ENCODE measurements at places on chromosomes 12 and 14.

DNA sequence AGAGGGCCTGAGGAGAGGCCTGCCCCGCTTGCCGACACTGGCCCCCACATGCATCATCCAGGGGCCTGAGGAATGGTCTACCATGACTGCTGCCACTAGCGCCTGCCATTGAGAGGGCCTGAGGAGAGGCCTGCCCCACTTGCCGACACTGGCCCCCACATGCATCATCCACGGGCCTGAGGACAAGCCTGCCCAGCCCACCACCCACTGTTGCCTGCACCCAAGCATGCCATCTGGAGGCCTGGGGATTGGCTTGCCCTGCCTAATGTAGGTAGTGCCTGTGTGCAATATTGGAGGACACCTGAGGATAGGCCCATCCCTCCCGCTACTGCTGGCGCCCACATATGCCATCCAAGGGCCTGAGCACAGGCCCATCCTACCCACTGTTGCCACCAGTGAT is 24.4 kb downstream of the CYP46A1 start:
- DNase-seq, result no peak

- DNase-seq, result no peak
Measured at GRCh38 chr14:104044016-104044415, 41.5 kb upstream of the ASPG start.

- DNase-seq, result no peak
Measured at GRCh38 chr12:75635606-75636444, 124.4 kb upstream of the KRR1 start.

- DNase-seq, result no peak
Measured at GRCh38 chr14:54356172-54356571, 40.6 kb upstream of the CDKN3 start.

GRCh38 chr14:64715146-64715627 is 11.0 kb downstream of the PLEKHG3 start:
- DNase-seq, result no peak

DNA sequence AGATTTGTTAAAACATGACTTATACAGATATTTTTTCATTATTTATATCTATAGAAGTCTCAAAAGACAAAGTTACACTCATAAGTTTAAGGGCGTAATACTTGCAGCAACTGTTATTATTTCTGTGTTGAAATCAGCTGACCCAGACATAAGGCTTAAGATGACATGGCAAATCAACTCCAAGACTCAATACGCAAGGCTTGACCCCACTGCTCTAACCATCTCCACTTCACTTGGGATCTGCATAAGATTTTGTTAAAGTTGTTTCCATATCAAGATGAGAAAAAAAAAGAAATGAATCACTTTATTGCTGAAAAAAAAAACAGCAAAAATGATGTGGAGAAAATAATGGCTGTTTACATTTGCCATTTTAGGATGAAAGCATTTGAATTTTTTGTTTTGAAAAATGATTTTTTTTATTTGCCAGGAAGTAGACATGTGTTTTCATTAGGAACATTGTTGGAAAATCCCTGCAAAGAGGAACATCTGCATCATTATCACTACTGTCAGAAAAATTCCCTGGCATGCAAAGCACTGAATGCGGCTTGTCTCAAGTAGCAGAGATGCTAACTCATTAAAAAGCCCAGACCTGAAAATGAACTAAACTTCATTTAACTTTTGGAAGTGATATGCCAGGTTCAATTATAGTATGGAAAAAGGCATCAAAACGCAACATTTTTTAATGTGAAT is 73.5 kb downstream of the LIN7A start:
- no peak for DNase-seq

DNA sequence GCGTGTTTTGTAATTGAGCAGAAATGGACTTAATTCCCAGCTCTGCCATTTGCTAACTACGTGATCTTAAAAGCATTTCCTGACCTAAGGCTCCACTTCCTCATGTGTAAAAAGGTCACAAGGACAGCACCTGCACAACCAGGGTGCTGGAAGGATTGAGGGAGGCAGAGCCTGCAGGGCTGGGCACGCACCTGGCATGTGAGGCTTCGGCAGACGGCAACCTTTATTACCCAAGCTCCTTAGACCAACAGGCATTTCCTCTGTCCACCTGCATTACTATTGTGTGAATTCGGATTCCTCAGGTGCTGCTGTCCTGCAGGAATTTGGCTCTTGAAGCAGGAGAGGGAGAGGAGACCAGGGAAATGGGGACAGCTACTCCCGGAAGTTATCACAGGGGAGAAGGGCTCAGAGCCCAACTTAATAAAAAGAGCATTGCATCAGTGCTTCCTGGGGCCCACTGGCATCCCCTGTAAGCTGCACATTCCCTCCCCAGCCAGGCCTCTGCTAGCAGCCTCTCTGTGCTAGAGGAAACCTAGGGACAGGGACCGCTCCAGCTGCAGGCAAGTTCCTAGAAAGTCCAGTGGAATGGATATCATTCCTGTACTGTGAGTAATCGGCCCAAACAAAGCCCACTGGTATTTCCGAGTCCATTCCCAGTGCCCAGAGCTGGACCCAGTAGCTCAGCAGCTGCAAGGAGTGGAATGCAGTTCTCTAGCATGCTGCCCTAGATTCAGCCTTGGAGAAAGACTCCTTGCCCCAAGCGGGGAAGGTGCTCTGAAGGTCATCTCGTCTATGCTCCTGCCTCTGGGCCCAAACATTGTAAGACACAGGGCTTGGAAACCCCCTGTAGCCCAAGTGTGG is 157.1 kb upstream of the CCND2 start:
- no peak for DNase-seq

- DNase-seq, result no peak
Measured at GRCh38 chr12:127810041-127810440, 456.9 kb upstream of the TMEM132C start.

DNA sequence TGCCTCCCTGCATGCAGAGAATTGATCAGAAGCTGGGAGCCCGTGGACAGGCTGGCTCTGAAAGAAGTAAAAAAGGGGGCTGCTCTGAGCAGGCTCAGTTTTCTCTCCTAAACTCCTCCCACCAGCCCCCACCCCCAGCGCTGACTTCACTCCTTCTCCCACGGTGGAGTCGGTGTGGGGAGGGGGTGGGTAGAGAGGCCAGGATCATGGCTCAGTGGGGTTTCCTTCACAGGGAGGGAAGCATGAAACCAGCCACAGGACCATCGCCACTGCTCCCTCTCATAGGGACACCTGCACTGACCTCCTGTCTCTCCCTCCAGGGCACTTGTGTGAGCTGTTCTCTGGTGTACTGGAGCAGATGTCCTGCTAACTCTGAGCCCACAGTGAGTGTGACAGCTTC is 78.9 kb downstream of the STAB2 start:
- no peak for DNase-seq

DNA sequence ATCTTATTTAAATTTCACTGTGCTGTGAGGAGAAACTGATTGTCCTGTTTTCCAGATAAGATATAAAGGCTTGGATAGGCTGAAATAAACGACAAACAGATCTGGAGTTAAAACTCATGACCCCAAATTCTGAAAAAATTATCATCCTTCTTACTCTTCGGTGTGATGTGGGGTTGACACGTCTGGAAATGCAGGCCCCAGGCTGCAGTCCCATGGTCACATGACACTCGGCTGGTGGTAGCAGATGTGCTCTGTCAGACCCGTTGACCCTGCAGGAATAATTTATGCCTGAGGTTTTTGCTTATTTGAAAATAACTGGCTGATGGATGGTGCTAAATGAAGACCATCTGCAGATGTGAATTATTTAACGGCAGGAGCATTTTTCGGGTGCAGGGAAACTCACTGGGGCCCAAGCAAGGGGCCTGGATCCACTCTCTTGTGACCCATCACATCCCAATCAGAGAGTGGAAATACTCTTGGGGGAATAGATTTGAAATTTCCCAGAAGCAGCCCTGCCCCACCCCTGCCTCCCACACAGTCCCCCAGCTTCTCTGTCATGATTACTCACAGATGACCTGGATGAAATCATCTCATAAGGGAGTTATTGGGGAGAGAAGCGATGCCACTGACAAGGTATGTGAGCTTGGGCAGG is 47.7 kb upstream of the CMKLR1 start:
- DNase-seq, result no peak

DNA sequence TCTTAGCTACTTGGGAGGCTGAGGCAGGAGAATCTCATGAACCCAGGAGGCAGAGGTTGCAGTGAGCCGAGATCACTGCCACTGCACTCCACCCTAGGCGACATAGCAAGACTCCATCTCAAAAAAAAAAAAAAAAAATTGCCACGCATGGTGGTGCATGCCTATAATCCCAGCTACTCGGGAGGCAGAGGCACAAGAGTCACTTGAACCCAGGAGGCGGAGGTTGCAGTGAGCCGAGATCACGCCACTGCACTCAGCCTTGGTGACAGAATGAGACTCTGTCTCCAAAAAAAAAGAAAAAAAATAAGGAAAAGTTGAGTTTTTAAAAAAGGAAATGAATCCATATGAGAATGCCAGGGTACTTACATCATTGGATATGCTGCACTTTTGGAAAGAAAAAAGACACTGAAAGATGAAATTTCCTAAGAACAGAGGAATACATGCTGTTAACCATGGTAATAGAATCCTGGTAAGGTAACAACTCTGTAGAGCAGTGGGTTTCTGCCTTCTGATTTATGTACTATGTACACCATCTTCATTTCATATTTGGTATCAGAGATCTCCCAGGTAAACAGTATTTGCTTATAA is 222.7 kb downstream of the ERC1 start:
- no peak for DNase-seq

DNA sequence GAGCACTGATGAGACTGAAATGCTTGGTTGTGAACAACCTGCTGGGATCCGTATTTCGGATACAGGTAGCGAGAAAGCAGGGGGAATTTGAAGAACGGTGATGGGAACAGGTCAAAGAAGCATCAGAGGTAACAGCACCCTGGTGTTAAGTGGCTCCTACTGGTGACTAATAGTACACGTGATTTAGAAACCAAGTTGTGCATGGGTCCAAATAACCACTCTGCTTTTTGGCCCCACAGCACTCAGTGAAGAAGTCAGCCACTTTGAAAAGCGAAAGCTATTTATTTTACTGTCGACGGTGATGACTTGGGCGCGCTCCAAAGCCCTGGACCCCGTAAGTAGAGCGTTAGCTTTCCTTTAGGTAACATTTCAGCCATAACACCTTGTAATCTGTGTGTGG is 16.7 kb downstream of the AK7 start:
- DNase-seq, result no peak

DNA sequence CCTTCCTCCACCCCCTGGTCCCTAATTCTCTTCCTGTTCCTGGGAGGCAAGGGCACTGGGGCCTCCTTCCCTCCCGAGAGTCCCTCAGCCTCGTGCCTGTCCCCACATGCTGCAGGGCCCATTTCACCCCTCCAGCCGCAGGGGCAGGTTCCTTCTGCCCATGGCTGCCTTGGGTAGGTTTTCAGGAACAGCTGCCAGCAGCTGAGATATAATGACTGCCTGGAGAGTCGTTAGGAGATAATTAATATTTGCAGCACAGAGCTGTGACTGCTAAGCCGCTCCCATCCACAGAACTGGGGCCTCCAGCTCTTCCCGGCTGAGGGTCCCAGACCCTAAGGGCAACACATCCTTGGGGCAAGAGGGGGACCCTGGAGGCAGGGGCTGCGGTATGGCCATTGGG is 211.9 kb upstream of the LHX5 start:
- DNase-seq, result no peak

- no peak for DNase-seq
Measured at GRCh38 chr14:19902409-19902808, 18.0 kb upstream of the OR4K5 start.

- DNase-seq, result no peak
Measured at GRCh38 chr14:96532632-96533031, 30.4 kb downstream of the PAPOLA start.

GRCh38 chr12:3313675-3314663 is 177.0 kb upstream of the PRMT8 start:
- no peak for DNase-seq

DNA sequence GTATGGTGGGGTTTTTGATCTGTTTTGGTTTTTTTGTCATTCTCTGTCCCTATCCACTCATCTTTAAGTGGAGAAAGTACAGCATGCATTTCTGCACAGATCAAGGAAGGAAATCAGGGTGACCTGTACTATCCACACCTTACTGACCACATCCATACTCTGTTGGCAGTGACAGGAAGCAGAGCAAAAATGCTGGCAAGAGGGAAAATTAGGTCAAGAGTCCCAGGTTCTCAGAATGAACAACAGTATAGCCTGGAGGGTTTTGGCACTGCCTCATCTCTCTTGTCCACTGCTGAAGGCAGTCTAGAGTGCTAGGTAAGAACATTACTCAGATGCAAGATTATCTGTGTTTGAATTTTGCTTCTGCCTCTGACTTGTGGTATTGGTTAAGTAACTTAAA is 70.7 kb downstream of the TAOK3 start:
- DNase-seq, result no peak

DNA sequence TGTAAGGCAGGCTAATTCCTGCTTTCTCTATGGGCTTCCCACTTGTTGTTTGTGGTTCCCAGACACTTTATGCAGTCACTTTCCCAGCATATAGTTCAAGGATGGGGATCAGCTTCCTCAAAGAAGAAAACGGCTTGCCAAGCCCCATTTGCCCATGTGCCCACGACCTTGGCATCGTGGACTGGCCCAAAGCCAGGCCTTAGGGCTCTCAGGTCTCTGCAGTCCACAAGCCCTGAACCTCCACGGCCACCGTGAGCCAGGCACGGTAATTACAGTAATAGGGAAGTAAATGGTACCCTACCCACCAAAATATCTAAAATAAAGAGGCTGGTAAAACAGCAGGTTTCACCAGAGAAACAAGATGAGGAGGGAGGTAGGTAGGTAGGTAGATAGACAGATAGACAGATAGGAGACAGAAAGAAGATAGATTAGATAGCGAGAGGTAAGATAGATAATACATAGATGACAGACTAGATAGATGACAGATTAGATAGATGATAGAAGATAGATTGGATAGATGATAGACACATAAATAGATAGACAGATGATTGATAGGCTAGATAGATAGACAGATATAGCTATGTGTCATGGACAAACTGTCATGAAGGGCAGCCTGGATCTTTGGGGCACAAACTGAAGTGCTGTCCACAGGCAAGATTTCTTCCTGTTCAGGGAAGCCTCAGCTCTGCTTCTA is 163.1 kb downstream of the SLC15A4 start:
- DNase-seq, result no peak
